NCI-H146 (cell line): ENCODE measurements at places on chromosomes 6 and 20.

DNA sequence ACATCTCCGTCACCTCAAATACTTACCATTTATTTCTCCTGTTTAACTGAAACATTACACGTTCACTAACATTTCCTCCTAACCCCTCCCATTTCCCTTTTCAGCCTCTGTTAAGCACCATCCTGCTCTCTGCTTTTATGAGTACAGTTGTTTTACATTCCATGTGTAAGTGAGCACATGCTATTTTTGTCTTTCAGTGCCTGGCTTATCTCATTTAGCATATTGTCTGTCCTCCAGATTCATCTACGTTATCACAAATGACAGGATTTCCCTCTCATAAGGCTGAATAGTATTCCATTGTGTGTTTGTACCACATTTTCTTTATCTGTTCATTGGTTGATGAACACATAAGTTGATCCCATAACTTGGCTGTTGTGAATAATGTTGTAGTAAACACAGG is 22.7 kb downstream of the TAF11 start:
- no peak for DNase-seq

- peak; percentile 90 for DNase-seq
These were observed at the start of gene MAD2L1BP for GRCh38 chr6:43635387-43636307. Gene MAD2L1BP (plus strand): TSS chr6:43635840. CDS start chr6:43635876, 36 bp downstream.

DNA sequence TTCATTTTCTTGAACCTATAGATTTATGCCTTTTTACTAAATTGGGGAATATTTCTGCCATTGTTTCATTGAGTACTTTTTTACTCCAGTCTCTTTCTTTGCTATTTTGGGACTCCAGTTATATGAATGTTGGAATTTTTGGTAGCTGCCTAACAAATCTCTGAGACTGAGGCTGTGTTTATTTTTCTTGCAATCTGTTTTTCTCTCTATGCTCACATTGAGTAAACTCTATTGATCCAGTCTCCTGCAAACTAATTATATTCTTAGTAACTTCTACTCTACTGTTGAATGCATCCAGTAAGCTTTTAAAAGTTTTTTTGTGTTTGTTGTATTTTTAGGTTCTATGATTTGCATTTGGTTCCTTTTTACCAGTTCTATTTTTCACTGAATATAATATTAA is 903.4 kb upstream of the GJE1 start:
- DNase-seq: no peak

DNA sequence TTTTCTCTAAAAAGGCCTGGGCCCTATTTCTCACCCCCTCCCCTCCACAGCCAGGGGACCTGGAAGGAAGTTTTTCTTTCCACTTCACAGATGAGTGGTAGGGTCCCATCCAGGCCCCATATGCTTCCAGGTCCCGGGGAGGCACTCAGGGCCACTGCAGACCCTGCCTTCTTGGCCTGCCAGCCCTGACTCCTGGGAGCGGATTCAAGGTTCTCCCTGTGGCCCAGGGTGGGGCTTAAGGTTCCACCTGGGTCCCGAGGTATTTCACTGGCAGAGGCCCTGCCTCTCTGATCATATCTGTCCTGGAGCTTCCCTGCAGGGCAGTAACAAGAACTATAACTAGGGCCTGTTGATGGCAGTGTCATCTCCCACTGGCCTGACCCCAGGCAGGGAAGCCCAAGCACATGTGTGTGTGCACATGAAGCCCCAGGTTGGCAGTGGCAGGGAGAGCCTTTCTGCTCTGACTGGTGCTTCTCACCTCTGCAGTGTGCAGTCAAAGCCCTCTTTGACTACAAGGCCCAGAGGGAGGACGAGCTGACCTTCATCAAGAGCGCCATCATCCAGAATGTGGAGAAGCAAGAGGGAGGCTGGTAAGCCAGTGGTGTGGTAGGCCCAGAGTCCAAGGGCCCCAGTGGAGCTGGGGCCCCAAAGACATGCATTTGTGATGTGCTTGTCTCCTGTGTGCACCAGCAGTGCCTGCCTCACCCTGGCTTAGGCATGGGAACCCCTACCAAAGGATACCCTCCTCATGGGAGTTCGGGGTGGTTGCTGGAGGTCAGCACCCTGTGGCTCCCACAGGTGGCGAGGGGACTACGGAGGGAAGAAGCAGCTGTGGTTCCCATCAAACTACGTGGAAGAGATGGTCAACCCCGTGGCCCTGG is 31.2 kb downstream of the PLCG1 start:
- DNase-seq: no peak

- DNase-seq: peak; percentile 33
These were observed 24.6 kb upstream of the GATA5 start for GRCh38 chr20:62500237-62500864.

DNA sequence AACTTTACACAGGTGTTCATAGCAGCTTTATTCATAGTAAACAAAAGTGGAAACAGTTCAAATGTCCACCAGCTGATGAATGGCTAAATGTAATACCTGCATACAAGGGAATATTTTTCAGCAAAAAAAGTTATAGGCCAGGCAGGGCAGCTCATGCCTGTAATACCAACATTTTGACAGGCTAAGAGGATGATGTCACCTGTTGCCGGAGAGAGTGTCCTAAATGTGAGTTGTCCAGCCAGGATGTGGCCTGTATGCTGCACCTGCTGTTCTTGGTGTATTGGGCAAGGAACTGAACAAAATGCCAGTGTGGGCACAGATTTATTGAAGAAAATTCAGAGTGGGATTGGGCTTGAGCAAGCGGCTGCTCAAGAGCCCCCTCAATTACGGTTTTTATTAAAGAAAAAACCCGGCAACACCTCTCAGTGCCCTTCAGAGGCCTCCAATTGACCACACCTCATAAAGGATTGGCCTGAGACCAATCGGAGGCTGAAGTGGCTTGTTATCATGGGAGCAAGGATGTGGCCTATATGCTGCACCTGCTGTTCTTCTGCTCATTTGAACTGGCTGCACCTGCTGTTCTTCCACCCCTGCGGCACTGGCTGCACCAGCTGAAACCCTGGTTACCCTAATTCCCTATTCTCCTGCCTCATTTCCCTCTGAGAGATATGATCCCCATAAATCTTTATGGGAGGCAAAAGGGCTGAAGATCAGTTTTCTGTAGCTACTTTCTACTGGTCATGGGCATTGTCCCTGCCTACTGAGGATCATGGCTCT is 164.3 kb upstream of the PROKR2 start:
- DNase-seq: peak; percentile 92

DNA sequence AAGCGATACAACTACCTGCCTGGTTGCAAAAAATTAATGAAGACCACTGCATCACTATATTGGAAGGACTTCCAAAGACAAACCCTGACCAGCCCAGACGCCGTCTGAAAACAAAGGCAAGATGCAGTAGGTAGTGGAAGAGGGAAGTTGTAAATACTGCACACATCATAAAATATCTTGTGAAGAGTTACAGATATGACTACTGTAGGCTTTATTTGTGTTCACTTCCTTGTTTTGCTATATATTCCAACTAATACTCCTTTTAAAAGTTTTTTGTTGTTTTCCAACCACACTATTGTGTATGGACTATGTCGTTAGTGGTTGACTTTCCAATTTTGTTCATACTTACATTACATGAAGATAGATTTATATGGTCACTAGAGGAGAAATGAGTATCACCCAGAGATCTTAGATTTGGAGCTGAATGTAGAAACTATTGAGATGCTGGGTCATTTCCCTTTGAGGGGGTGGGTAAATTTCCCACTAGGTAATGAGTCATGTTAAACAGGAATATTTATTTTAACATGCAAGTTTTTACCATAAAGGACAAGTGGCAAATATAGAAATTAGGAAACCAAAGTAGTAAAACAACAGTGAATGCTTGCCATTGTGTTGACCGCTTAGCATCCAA is 16.6 kb upstream of the TXLNB start:
- DNase-seq: no peak
